CD4-positive, alpha-beta T cell treated with Interferon gamma for 1 hour (primary cell): ENCODE measurements at places on chromosomes 4 and X.

GRCh38 chrX:103338663-103339062 lies 8.6 kb downstream of the TCEAL7 start:
- no peak for DNase-seq

DNA sequence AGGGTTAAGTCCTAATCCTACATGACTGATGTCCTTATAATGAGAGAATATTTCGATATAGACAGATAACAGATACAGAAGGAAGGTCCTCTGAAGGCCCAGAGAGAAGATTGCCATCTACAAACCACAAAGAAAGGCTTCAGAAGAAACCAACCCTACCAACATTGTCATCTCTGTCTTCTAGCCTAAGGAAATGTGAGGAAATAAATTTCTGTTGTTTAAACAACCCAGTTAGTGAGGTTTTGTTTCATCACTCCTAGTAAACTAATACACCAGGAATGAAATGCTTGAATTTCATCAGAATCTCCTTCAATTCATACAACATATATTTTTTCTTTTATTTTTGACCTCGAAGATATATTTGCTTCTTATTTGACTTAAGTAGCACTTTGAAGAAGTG lies 1527.8 kb downstream of the STIM2 start:
- no peak for DNase-seq

GRCh38 chr4:40329805-40330204 lies 5.3 kb upstream of the CHRNA9 start:
- no peak for DNase-seq

- no peak for DNase-seq
Measured at GRCh38 chr4:129514852-129515251, 418.9 kb downstream of the C4orf33 start.

DNA sequence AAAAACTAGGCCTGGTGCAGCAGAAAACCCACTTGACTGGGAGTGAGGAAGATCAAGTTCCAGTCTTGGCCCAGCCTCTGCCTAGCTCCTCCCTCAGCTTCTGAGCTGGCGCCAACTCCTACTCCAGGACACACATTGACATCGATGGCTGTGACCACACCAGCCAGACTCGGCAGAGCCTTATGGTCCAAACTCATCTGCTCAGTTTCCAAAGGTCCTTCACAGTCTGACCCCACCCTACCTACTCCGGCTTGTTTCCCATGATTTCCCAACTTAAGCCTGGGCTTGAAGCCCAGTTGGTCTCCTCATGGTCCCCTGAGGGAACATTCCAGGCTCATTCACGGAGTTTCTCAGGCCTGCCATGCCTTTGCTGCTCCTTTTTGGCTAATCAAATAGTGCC lies 10.1 kb downstream of the ELF4 start:
- DNase-seq, result no peak

GRCh38 chrX:8364369-8365141 lies 100.1 kb upstream of the VCX3B start:
- no peak for DNase-seq

DNA sequence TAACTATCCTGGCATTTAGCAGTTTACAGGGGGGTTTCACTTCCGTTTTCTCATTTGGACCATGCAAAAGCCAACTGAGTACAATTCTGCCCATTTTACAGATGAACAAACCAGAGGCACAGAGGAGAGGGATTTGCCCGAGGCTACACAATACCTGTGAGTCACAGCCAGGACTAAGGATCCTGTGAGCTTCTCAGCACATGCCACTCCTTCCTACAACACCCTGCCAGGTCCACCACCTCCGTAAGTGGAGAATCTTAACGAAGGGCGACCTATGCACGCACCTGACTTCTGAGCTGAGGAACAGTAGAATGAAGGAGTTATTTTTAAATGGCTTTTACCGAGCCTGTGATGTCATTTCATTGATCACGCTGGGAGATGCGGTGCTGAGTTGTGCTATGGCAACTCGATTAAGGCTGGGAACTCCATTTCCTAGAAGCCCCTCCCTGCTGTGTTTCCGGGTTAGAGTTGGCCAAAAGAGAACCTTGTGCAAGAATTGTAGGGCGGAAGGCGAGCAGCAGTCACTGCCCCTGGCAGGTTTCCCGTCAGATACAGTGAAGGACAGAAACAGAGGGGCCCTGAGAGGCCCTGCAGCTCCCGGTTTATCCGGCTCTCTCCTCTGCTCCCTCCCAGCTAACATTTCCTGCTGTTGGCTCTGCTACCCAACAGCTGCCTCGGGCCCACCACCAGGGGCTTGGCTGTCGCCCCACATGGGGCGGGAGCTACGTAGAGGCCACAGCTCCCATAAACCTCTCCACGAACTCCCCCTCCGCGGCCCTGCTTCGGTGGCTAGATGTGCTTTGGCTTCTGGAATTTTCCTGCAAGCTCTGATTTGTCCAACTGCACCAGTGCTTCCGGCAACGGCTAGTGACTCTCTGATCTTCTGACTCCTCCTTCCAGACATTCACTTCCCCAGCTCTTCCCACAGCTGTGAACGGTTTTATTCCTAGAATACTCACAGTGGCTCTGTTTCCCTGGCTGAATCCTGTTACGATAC lies 75.1 kb upstream of the USP9X start:
- peak; percentile 69 for DNase-seq

DNA sequence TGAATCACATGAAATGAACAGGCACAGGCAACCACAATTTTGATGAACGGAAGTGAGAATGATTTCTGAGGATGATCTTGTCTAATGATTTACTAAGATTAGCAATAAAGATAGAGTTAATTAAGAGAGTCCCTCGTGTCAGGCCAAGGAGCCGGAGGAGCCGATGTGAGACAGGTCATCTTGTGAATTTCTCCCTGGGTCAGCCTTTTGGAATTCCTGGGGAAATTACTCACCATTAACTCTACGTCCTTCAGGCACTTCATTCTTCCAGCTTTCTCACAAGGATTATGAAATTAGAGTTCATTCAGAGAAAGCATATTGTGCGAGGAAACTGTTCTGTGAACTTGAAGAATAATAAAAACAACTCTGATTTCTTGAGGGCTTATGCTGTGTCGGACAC lies 86.7 kb downstream of the PSAPL1 start:
- no peak for DNase-seq

GRCh38 chr4:128029907-128030306 lies 31.2 kb upstream of the LARP1B start:
- DNase-seq, result no peak

DNA sequence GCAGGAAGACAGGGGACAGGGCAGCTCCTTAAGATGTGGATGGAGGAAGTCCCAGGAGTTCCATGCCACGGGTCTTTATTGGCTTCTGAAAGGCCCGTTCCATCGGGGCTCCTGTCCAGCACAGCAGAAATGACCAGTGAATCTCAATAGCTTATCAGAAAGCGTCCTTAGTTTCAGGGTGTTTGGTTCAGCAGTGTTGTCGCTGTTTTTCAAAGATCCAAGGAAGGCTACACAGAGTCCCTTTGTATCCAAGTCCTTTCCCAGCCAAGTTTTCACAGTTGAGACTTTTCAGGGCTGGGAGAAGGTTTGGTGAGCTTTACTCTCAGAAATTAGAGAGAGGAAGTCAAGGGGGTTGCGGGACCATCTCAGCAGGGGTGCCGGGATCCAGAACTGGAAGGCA lies 5.0 kb upstream of the ZCCHC4 start:
- DNase-seq, result no peak

- DNase-seq, result no peak
Measured at GRCh38 chr4:104420766-104421165, 73.9 kb downstream of the CXXC4 start.

DNA sequence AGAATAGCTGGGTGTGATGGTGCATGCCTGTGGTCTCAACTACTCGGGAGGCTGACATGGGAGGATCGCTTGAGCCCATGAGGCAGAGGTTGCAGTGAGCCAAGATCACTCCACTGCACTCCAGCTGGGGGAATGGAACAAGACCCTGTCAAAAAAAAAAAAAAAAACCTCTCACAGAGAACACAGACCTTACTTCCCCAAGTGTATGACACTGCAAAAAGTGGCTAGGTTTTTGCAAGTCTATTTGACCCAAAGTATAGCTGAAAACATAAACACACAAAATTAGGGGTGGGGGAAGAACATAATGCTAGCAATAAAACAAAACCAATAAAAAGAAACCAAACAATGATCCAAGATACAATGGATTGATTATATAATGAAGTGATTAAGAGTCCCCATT lies 6.7 kb downstream of the LAMP2 start:
- no peak for DNase-seq

- no peak for DNase-seq
Measured at GRCh38 chrX:18875256-18875878, 108.5 kb downstream of the PHKA2 start.

DNA sequence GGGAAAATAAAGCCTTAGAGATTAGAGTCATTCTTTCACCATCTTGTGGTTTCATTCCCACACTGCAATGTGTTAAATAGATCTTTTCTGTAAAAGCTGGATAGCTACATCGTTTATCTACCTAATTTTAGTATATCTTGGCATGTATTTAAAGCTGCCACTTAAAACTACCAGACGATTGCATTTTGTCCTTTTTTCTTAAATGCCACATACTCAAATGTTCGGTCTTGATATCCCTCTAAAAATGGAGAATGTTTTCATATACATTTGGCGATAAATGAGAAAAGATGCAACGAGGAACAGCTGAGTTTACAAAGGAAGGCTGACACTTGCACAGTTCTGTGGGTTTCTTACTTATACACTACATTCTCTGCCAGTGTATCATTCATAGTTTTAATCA lies 148.3 kb downstream of the CENPC start:
- DNase-seq, result no peak

GRCh38 chr4:76388160-76388908 lies 32.6 kb downstream of the CCDC158 start:
- DNase-seq, result no peak

DNA sequence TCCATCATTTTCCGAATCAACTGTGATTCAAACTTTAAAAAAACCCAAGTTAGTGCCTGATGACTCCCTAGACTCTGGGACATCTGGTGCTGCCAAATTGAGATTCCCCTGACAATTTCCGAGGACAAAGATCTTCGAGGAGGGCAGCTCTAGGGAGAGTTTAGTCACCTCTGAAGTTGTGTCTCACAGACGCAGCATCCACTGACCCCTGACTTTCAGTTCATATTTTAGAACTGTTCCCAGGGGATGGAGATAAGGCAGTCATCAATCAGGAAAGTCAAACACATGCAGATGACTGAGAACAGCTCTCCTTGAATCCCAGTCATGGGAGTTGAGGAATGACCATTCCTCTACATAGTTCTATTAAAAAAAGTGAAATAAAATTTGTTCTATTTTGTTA lies 643.9 kb downstream of the TRIML1 start:
- DNase-seq, result no peak

- DNase-seq, result no peak
Measured at GRCh38 chrX:99184153-99184552, 1225.9 kb downstream of the PCDH19 start.

DNA sequence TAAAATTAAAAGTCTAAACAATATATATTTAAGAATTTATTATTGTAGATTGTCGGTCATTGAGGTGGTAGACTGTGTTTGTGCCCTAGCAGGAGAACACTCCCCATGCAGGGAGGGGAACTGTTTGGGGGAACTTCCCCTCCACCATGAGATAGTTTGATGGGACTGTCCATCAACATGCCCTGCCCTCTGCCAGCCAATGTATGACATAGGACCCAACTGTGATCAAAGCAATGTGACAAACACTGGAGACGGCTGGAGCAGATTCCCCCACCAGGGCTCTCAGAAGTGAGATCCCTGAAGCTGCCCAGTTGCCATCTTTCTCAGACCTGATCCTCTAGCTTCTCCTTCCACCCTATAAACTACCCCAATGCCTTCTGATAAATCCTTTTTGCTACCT lies 44.9 kb downstream of the SH3KBP1 start:
- DNase-seq, result no peak

GRCh38 chr4:6939761-6940743 lies 30.4 kb downstream of the TBC1D14 start:
- DNase-seq, result no peak

- DNase-seq, result no peak
Measured at GRCh38 chrX:103513476-103514108, 5.7 kb downstream of the RAB40A start.

DNA sequence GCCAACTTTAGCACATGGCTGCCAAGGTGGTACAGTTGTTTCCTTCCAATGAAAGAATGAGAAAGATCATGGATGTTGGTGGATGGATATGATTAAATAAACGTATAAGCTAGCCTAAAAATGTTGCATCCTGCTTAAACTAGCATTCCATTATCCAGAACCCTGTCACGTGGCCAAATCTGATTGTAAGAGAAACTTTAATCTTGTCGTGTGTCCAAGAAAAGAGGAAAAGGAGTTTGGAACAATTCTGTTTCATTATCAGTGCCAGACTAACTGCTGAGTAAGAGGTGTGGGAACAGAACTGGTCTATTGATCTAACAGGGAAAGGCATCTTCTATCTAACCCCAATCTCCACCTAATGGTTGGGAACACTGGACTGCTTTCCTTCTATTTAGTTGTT lies 325.2 kb upstream of the BMP3 start:
- no peak for DNase-seq

DNA sequence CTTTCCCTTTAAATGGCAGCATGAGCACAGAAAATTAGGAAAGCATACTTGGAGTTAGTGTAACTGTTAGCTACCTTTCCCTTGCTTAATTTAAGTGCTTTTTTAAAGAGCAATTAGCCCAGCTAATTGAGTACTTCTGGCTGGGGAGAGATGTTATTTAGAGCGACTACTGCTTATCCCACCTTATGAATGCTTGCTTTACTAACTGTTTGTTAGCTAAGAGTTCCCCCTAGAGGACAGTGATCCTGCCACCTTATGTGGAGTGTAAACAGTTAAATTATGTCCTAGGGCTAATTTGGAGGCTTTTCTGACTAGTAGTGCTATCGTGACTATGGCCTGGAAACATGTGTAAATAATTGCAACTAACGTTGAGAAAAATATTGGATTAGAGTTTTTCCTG lies 909.4 kb downstream of the FSTL5 start:
- DNase-seq, result no peak

DNA sequence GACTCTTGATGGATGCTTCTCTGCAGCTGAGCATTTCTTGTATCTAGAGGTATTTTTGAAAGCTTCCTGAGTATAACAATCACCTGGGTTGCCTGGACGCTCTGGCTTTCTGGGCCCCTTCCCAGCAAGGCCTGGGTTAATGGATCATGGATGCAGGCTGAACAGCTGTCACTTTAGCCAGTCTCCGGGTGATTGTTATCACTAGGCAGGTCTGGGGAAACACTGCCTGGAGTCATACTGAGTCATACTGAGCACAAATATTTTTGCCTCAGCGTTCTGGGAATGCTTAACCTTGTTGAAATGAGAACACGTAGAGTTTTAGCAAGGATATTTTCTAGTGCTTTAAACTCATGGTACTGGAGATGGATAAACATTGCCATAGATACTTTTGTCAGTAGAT lies 102.6 kb downstream of the PHEX start:
- no peak for DNase-seq
